SK-N-SH treated with all-trans-retinoic acid at 6 μM for 48 hours (cell line): ENCODE measurements at places on chromosomes 5 and 9.

- no peak for ATAC-seq
These were observed 65.4 kb downstream of the ZNF618 start for GRCh38 chr9:113941526-113941925.

DNA sequence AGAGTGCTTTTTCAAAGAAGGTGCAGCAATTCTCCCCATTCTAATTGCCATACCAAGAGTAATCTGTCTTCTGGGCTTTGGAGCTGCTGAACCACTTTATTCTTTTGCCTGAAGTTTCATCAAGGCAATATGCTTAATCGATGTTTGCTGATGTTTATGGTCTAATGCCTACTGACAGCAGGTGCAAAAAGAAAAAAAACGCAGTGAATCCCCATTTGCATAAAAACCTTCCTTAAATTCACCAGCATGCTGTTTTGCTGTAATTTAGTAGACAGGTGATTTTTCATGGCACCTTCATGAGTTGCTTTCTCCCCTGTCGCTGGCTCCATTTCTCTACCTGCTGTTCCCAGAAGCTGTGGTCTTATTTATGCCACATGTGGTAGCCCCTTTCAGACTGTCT, 83.1 kb upstream of the MAST4 start:
- no peak for ATAC-seq

DNA sequence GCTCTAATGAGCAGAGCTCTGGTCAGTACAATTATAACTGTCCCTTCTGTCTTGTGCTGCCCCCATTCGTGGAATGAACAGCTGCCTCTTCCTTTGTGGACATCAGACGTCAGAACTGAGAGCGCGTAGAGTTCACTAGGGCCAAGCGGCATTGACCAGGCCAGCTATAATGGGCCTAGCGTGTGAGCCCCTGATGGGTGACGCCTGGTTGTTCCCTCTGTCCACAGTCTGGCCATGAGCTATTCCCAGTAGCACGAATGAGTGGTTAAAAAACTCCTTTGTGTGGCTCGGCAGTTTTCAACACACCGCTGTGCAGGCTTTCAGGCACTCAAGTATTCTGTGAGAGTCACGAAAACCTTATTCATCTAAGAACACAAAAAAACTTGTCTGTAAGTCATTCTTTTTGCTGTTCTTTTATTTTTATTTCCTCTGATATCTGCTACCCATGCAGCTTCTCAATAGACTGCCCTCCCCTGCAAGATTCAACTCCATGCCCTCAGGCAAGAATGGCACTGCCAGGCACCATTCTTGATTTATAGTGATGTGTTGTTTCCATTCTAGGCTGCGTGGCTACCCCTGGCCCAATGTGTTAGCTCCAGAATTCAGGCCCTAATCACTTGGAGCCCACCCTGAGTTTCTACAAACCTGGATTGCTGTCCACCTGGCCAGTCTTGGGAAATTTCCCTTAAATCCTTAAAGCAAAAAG, 52.5 kb downstream of the ANKDD1B start:
- no peak for ATAC-seq

DNA sequence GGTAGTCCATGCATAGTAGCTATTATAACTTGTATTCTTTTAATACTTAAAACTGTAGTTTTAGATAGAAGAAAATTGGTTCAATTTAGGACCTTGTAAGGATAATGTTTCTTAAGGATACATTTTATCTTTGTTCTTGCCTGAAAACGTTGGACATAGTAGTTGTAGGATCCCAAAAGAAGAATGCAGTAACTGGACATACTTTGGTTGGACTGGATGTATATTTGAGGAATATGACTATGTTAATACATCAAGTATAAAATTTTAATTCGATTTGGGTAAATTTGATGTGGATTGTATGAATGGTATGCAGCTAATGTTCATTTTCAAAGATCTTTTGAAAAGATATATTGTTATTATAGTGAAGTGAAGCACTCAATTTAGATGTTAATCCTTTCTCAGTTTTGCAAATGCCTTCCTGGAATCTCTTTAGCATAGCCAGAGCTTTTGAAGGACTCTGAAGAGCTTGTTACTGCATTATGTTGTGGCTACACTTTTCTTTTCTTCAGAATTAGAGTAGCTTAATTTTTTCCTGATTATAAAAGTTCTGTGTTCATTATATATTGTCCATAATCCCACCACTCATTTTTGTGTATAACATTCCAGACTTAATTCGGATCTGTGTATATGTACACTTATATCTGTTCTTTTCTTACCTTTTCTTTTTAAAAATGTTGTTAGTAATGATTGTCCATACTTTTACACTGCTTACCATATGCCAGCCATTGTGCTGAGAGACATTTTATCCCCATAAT, 41.2 kb downstream of the LRRTM2 start:
- peak; percentile 81 for ATAC-seq

- ATAC-seq = no peak
These were observed 86.0 kb downstream of the SNCAIP start for GRCh38 chr5:122398016-122398415.

DNA sequence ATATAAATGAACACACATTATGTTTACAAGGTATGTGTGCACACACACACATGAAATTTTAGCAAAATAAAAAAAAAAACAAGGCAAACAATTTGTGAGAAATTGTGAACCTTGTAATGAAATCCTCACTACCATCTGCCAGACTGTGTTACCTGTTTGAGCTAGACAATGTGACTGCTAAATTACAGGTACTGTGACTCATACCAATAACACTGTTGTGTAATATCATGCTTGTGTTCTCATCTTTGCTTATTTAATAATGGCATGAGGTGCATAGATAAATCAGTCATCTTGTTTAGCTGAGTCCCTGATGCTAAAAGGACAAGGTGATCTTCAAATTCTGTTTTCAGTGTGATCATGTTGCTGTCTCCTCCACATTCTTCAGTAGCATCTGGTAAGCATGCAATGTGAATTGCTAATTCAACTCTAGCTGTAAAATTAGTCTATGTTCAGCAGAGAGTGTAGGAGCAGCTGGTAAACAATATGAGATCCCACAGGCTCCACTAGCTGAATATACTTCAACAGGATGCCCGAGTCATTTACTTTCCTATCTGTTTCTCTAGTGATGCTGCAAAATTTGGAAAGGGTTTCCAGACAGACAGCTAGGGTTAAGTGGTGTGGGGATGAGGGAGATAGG, 966.3 kb upstream of the C9orf72 start:
- no peak for ATAC-seq

- ATAC-seq = no peak
These were observed 32.7 kb upstream of the RIC1 start for GRCh38 chr9:5596173-5596572.

DNA sequence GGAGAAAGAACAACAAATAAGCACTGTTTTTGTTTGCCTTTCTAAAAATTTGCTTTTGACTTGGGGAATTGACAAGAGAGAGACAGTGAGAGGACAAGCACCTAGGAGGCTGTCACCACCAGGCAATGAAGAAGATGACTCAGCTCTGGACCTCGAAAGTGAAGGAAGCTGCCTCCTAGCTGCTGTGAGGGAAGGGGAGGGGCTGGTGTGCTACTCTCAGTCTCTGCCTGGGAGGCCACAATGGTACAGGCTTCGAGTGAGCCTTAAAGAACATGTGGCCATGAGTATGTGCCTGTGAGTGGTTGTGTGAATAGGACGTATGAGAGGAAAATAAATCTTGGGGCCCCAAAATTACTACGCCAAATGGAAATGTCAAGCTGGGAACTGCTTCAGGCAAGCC, 7.1 kb upstream of the PLK2 start:
- peak; percentile 95 for ATAC-seq

DNA sequence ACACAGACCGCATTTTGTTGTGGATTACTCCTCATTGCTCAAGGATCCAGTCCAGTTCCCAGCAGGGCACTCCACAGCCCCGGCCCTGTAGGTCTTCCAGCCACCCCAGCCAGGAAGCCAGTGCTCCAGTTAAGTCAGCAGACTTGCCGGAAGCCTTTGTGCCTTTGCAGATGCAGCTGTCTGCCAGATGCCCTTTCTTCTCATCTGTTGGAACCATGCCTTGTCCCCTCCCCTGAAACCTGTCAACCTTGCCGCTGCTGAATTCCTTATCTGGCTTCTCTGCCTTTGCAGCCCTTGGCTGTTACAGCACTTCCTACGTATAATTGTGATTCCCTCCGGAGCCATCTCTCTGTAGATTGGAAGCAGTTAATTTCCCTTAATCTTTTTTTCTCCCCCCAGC, 28.4 kb downstream of the PSAT1 start:
- ATAC-seq = peak; percentile 90

GRCh38 chr5:9324348-9325077, 221.4 kb downstream of the SEMA5A start:
- no peak for ATAC-seq

DNA sequence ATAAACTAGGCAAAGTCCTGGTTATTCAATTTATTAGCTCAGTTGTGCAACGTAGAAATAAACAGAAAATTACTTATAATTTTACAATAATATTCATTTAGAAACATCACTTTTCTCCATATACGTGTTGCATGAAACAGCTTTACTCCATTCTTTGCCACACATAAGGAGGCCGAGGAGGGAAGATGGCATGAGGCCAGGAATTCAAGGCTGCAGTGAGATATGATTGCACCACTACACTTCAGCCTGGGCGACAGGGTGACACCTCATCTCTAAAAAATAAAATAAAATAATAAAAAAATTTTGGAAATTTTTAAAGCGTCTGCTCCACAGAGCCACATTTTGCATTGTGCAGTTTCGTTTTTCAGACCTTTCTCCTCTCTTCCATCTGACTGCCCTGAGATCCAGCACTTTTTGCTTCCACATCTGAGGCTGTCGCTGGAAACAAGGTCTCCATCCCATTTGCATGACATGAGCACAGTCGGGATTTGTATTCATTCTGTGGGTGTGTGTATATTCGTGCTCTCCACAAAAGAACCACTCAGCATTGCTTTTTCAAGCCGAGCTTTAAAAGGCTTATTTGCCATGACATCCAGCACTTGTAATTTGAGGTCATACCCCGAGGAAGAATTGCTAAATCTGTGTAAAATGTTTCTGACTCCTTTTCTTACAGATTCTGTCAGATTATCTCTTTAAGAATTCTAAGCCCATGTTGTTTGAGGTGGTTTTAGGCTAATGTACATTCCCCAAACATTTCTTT, 98.6 kb upstream of the MSX2 start:
- ATAC-seq = no peak

DNA sequence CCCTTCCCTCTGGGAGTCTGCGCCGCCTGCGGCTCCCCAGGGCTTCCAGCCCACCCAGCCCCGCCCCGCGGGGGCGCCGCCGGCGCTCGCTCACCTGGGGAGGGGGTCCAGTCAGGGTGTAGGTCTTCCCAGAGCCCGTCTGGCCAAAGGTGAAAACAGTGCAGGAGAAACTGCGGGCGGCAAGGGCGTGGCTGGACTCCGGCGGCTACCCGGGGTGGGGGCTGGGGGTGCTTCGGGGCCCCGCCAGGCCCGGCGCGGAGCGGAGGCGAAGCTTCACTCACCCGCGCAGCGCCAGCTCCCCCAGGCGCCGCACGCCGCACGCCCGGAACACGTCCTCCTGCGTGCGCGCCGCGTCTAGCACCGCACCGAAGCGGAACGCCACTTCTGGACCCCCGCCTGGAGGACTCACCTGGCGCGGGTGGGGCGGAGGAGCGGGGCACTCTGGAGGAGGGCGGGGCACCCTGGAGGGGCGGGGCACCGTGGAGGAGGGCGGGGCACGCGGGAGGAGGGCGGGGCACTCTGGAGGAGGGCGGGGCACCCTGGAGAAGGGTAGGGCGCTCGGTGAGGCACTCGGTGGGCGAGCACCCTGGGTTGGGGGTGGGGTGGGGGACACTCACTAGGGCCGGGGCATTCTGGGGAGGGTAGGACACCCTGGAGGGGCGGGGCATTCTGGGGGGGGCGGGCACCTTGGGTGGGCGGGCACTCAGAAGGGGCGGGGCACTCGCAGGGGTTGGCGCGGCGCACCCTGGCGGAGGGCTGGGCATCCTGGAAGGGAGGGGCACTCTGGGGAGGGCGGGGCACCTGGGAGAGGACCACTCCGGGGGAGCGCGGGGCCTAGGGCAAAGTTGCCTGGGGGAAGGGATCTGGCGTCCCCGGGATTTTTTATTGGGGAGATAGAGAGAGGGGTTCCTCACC, 814 bp downstream of the KIF12 start:
- peak; percentile 73 for ATAC-seq

GRCh38 chr9:126510564-126510963, 103.2 kb upstream of the LMX1B start:
- no peak for ATAC-seq

GRCh38 chr9:113989017-113989713, 88.9 kb downstream of the AMBP start:
- ATAC-seq = no peak
